ENCODE measurements at places on chromosomes 6 and 20.

- DNase-seq: no peak
These were observed 17.8 kb upstream of the FOXC1 start for GRCh38 chr6:1591926-1592325.

DNA sequence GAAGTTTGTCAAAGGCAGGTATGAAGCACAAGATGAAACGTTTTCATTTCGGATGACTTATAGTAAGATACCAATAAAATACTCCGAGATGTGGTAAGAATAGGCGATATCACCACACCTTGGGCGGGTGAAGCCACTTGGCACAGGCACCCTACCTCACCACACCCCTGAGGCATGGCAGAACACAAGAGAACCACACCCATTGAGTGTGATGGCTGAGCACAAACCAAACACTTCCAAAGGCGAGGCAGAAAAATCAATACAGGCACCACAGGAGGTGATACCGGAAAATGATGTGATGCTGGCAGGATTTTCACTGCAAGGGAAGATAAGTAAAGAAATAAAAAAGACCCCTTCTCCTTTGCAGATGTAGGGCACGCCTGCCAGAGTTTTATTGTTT lies 332.9 kb upstream of the PRDM1 start:
- DNase-seq: no peak

DNA sequence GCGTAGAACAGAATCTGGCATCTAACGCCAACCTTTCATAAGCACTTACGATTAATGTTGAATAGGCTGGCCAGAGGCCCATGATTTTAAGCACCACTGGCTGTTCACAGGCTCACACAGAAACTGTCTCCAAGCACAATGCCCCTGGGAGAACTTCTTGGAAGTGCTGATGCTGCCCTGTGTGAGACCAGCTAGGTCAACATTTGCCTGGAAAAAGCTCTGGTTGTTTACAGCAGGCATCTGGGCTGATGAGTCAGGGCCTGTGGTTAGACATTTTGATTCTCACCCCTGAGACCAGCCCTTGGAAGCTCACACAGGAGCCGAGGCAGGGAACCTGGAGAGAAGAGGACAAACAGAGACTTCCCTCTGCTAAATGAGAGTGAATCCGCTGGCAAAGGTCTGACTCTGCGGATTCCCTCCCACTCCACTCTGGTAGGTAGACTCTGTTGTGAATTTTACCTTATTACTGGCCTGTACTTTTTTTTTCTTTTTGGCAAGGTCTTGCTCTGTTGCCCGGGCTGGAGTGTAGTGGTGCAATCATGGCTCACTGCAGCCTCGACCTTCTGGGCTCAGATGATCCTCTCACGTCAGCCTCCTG lies 6.8 kb upstream of the SULF2 start:
- no peak for DNase-seq

GRCh38 chr20:48463096-48463720 lies 364.6 kb downstream of the PREX1 start:
- no peak for DNase-seq

GRCh38 chr6:157326979-157327378 lies 3.7 kb upstream of the TMEM242 start:
- no peak for DNase-seq

GRCh38 chr20:10784554-10785183 lies 110.9 kb upstream of the JAG1 start:
- DNase-seq: no peak

GRCh38 chr6:16789329-16790038 lies 28.2 kb upstream of the ATXN1 start:
- no peak for DNase-seq

DNA sequence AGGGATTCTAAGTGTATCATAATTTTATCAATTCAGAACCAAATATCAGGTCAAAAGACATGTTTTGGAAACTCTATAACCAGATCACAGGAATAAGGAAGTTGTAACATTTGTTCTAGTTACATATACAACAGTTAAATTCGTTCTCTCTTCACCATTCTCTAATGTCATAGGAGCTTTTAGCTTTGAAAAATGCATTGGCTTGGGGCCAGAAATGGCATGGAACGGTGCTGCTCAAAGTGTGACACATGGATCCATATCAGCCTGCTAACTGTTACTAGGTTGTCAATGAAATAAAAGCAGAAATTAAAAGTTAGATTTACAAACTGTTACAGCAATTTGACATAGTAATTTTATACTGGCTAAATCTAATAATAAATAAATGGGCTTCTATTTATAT lies 120.3 kb downstream of the LCA5 start:
- no peak for DNase-seq

- DNase-seq: no peak
These were observed 6.0 kb downstream of the SUMO4 start for GRCh38 chr6:149405823-149406765.

GRCh38 chr6:45555981-45556771 lies 178.4 kb upstream of the SUPT3H start:
- DNase-seq: no peak

GRCh38 chr6:52994839-52995088 lies 320 bp downstream of the GSTA4 start:
- DNase-seq: no peak

- DNase-seq: no peak
These were observed 18.6 kb upstream of the HBS1L start for GRCh38 chr6:135073217-135073616.

DNA sequence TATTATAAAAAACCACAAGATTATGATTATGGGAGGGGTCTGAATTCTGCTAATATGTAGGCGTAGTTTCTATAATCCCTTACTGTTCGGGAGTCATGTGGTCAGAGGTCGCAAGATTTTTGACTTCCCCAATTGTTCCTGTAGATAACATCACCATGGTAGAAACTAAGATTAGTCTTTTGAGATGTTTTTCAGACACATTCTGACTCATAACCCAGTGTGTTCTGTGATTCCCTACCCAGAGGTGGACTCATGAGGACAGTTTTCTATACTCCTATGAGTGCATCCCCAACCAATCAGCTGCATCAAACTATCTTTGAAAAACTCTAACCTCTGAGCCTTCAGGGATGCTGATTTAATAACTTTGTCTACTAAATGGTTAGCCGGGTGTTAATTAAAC lies 175.5 kb downstream of the RFPL4B start:
- DNase-seq: no peak

DNA sequence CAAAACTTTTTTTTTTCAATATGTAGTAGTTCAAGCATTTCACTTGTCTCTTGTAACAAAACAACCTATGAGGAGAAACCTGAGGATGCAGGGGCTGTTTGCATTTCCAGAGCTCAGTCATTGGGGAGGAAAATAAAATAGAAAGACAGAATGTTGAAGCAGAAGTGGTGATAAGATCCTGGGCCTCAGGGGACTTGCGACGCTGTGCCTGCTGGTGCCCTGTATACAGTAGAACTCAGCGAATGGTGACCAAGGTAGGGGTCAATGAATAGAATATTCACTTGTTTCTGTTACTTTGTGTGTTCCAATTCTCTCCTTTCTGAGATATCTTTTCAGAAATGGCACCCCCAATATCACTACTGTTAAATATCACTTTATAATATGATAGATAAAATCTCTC lies 271.6 kb downstream of the FARS2 start:
- no peak for DNase-seq

- no peak for DNase-seq
These were observed 111.4 kb upstream of the ARMC2 start for GRCh38 chr6:108736832-108737231.

- DNase-seq: no peak
These were observed 4.2 kb upstream of the BLCAP start for GRCh38 chr20:37531856-37532255.

GRCh38 chr6:69783108-69783507 lies 13.7 kb downstream of the LMBRD1 start:
- no peak for DNase-seq

- no peak for DNase-seq
These were observed 12.0 kb downstream of the RNF8 start for GRCh38 chr6:37365791-37366190.

DNA sequence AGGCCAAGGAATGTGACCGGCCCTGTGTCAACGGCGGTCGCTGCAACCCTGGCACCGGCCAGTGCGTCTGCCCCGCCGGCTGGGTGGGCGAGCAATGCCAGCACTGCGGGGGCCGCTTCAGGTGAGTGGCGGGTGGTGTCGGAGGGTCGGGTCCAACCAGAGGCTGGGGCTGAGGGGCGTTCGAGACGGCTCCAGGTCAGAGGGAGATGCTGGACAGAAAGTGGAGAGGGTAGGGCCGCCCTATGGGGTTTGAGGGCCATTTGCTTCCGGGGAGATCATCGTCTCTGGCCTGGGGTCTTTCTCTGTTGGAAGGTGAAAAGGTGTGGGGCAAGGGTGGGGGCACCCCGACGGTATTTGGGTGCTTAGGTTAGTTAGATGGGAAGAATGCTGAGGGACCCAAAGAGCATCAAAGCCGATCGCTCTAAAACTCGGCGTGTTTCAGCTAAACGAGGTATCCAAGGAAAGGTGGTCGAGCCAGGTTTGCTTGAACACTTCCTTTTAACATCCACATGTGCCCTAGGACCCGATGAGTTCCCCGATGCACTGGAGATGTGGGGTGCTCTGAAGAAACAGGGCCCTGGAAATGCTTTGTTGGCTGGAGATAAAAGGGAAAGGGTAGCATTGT lies 691 bp downstream of the ATRN start:
- peak; percentile 26 for DNase-seq

DNA sequence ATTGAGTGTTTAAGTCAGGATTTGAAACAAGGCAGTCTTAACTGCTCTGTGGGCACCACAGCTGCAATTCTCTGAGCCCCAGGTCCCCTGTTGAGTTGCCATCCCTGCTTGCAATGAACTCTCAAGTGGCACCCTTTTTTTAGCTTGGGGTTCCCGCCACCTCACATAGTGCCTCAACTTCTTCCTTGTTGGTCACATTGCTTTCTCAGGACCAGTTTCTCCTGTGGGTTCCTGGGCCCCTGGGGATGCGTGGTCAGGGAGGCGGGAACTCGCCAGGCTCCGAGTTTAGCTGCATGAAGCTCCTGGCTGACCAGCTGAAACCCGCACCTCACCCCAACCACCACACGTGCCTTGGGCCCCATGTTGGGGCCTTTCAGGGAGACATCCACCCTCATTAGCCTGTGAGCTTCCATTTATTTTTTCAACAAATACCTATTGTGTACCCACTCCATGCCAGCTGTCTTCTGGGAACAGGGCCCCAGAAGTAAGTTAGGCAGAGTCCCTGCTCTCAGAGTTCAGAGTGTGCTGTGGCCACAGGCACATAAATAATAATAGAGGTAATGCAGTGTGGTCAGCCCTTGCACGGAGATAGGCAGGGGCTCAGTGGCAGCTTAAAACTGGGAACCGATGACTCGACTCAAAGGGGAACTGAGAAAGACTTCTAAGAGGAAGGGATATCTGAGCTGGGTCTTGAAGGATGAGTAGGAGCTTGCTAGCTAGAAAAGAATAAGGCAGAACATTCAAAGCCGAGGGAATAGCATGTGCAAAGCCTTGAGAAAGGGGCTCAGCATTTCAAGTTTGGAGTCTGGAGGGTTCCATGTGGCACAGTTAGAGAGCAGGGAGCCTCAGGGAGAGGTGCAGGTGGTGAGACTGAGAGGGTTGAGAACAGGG lies 33.9 kb upstream of the FAM83D start:
- peak; percentile 59 for DNase-seq

DNA sequence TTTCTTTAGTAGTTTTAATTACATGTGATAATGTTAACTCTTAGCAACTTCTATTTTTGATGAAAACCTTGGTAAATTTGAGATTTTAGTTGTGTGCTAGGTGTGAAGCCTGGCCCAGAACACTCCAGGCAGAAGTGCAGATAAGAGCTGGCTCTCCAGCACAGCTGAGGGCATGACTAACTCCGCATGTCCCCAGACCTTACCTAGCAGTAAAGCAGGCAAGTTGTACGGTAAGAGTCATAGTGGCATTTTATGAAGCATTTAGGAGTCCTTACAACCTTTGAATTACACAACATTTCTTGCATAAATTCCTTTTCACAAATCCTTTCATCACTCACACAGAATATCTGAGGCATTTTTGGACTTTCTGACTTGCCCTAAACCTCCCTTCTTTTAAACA lies 67.2 kb downstream of the OPRM1 start:
- no peak for DNase-seq

GRCh38 chr20:57592263-57593092 lies 27.7 kb downstream of the ZBP1 start:
- DNase-seq: no peak

GRCh38 chr20:59071216-59071615 lies 28.6 kb upstream of the PRELID3B start:
- DNase-seq: peak; percentile 66

GRCh38 chr6:11779329-11780096 lies 910 bp upstream of the ADTRP start:
- DNase-seq: no peak

- no peak for DNase-seq
These were observed 54.0 kb downstream of the STK4 start for GRCh38 chr20:45020236-45020886.

DNA sequence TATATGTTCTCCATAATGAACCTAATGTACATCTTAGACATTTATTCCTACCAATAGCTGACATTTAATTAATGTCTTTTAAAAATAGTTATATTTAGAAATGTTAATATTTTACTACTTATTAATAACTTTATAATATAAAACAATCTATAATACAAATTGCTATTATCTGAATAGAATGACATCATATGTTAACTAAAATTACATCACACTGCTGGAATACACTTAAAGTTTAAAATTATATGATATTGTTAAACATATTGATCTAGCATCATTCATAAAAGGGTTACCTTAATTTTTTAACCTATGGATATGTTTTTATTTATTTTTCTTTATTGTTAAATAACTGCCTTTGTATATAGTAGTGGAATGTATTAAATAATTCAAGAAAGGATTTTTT lies 660.2 kb upstream of the ADGRB3 start:
- no peak for DNase-seq

DNA sequence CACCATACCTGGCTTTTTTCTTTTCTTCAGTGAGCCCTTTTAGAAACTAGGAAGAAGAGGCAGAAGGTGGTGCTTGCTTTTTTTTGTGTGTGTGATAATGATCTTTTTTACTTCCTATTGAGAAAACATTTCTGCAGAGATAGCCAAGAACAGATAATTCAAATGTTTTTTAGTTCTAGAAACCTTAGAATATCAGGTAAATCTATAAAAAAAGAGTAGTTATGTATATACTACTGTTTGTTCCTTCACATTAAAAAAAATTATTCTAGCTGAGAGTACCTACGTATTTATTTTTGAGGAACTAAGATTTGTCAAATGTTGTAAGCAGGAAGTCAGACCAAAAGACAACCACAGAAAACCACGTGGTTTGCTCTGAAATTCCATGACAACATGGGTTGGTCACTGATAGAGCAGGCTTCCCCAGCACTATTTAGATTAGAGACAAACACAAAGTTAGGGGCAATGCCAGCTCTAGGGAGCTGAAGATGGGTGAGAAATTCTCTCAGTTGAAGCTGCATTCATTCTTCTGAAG lies 12.8 kb downstream of the STK4 start:
- DNase-seq: peak; percentile 93

- no peak for DNase-seq
These were observed 83.4 kb downstream of the BMP6 start for GRCh38 chr6:7809346-7809745.

DNA sequence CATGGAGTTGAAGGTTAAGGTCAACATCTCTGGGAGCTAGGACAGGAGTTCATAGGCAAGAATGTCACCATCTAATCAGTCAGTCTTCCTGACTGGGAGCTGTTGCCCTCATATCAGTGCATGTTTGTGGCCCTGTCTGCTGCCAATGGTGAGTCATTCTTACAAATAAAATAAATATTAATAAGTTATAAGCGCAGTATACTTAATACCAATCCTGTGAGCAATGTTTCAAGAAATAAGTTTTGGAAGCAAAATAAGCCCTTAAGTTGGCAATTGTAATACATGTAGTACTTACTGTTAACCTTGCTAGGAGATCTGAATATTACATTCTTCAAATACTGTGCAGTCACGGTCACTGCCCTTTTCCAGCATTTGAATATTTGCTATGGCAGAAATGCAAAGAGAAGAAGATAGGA lies 20.2 kb upstream of the MDGA1 start:
- no peak for DNase-seq

- DNase-seq: no peak
These were observed 84.9 kb upstream of the TMEM181 start for GRCh38 chr6:158474961-158475343.
